Hematopoietic multipotent progenitor cell treated with erythropoietin and hydrocortisone succinate and interleukin-3 and kit ligand, for 4 days (in vitro differentiated cells): ENCODE measurements at places on chromosomes 6 and 20.

- no peak for DNase-seq
Observed at GRCh38 chr20:15550116-15550870, 1023.0 kb downstream of the KIF16B start.

GRCh38 chr6:104995989-104996617 lies 39.2 kb downstream of the LIN28B start:
- peak; percentile 43 for DNase-seq

- DNase-seq: no peak
Observed at GRCh38 chr20:38825901-38826625, 20.6 kb downstream of the PPP1R16B start.

- DNase-seq: no peak
Observed at GRCh38 chr6:2848851-2849250, 7.2 kb upstream of the SERPINB1 start.

- DNase-seq: no peak
Observed at GRCh38 chr20:36304786-36305495, 1.2 kb upstream of the DLGAP4 start.

- DNase-seq: no peak
Observed at GRCh38 chr20:11982289-11982954, 64.7 kb downstream of the BTBD3 start.

DNA sequence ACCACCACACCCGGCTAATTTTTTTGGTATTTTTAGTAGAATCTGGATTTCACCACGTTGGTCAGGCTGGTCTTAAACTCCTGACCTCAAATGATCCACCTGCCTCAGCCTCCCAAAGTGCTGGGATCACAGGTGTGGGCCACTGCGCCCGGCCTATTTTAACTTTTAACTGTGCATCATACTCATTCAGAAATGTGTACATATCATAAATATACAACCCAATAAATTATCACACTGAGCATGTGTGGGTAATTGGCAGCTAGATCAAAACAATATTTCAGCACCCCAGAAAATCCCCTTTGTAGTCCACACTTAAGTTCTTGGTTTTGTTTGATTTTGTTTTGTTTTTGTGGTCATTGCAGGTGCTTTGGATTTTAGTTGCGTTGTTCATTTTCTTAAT lies 228.9 kb upstream of the ZNF217 start:
- DNase-seq: no peak

GRCh38 chr20:19408971-19409370 lies 196.5 kb downstream of the SLC24A3 start:
- no peak for DNase-seq

DNA sequence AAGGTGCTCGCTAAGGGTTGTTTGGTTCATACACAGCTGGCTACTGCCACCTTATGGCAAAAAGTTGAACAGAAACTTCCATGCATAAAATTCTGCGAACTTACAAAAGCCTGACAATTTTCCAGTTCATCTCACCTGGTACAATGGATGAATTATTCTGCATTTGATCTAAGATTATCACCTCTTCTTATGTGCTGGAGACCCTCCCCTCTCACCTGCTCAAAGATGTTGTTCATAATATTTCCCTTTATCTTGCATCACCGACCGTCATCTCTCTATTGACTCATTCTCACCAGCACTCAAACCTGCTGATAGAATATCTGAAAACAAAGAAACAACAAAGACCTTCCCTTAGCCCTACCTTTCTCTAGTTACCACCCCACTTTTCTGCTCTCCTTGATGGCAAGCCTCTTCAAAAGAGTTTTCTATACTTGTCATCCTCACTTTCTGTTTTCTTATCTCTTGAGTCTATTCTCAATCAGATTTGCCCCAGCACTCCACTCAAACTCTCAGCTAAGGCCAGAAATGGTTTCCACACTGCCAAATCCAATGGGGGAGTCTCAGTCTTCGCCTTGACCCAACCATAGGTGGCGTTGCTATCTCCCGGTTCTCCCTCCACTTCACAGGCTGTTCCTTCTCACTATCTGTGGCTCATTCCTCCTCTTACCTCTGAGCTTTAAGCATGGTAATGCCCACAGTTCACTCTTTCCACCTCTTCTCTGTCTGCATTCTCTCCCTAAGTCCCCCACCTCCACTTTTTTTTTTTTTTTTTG lies 25.8 kb downstream of the SNRNP48 start:
- peak; percentile 77 for DNase-seq

GRCh38 chr20:39135885-39136544 lies 173.9 kb downstream of the DHX35 start:
- DNase-seq: no peak

DNA sequence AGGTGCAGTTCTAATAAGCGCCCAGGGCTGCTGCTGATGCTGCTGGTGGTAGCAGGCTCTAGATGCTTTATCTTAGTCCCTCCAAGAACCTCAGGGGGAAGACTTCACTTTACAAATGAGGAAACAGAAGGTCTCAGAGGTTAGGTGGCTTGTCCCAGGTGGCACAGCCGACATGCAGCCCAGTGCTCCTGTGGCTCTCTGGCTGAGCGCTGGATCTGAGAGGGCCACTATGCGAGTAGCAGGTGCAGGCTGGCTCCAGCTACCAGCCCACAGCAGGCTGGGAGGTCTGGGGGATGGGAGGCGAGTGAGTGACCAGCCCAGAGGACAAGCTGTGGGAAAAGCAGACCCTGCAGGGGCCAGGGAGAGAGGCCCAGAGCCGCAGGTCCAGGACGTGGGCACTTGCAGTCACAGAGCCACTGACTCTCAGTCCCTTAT lies 90.9 kb downstream of the PRND start:
- peak; percentile 69 for DNase-seq

GRCh38 chr6:70413992-70414494 lies 735 bp downstream of the FAM135A start:
- DNase-seq: peak; percentile 63

- DNase-seq: no peak
Observed at GRCh38 chr6:12386816-12387215, 96.7 kb downstream of the EDN1 start.

DNA sequence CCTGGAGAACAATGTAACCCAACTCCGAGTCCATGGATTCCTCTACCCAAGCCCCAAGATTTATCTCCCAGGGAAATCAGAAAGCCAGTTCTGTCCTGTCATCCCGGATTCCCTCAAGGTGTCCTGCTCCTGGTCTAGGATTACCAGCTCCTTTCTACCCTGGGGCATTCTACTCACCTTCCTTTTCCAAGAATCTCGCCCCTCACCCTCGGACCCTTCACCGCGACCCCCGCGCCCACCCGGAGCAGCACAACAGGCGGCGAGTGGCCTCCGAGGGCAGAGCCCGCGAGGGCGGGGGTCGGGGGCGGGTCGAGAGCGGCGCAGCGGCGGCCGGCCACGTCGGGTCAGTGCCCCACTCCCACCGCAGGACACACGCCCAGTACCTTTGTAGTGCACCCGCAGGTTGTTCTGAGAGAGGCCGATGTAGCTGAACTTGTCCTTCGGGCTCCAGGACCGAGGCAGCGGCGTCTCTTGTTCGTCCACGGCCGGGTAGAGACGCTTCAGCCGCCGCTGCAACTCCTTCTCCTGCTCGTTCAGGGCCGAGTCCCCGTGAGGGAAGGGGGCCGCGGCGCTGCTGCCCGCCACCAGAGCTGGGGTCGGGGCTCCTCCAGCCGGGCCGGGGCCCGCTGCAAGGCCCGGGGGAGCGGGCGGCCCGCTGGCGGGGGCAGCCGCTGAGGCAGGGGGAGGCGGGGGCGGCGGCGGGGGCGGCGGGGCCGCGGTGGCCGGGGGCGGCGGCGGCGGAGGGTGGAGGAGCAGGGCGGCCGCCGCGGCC lies 897 bp downstream of the RANBP9 start:
- peak; percentile 57 for DNase-seq
